Inflammatory macrophage (primary cell): ENCODE measurements at places on chromosomes 11 and 22.
A peak's percentile ranks its signal among the peaks of the same experiment; 100 is the strongest.

- DNase-seq = peak; percentile 73
Observed at GRCh38 chr11:12045914-12046635, 37.6 kb upstream of the DKK3 start.

DNA sequence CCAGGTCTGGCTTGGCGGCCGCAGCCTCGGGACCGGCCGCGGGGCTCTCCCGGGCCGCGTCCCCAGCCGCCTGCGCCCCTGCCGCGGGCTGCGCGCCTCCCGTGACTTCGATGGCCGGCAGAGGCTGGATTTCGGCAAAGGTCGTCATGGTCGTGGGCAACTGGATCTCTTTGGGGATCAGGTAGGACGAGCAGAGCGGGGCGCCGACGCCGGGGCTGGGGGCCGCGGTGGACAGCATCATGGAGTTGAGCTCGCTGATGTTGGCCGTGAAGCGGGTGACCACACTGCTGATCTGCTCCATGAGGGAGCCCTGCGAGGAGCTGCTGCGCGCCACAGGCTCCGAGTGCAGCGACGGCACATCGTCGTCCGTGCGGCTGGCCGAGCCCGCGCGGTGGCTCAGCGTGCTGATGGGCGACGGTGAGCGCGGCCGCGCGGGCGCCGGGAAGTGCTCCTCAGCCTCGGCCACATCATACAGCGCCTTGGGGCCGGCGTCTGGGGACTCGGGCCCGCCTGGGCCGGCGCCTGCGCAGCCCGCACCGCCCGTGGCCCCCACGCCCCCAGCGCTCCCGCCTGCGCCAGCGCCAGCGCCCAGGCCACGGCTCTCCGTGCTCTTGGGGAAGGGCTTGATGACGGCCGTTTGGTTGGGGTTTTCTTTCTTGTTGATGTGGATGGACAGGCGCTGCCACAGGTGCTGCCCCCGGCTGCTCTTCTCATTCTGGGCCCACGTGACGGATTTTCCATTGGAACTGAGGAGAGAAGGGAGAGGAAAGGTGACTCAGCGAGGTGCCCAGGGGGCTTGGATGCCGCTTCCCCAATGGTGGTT is 171.4 kb upstream of the CTSC start:
- no peak for DNase-seq

DNA sequence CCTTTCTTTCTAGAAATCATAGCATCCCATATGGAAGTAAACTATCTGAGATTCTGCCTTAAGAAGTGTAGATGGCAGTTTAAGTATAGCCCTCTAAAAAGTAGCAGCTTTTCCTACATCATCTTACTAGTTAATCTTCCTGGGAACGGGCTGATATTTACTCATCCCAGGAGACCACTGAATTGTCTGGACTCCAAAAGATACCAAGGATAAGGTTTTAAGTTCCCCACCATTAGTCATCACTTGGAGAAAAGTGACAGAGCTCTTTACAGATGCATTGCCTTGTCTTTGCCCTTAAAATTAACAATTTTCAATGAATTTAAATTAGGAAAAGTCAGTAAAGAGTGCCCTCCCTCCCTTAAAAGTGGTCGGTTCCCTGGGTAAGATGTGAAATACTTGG is 129.5 kb downstream of the MAML2 start:
- no peak for DNase-seq

DNA sequence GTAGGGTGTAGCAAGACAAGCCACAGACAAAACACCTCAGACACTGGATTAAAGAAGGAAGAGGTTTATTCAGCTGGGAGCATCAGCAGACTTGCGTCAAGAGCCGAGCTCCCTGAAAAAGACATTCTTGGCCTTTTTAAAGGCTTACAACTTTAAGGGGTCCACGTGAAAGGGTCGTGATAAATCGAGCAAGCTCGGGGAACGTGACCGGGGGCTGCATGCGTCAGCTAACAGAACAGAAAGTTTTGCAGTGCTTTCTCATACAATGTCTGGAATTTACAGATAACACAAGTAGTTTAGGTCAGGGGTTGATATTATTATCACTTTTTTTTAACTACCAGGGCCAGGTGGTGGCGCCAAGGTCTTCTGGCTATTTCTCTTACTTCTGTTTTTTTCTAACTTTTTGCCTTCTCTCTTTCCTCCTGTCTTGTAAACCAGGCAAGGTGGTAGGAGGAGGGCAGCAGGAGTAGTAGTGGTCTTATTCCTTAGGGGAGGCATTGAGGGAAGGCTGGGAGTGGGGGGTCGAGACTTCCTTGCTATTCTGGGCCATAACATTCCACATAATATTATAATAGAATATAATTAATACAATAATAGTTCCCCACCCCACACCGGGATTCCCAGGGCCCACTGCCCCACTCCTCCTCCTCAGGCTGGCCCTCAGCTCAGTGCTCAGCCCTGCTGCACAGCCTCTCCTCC is 587 bp upstream of the ALDH3B1 start:
- DNase-seq = no peak

DNA sequence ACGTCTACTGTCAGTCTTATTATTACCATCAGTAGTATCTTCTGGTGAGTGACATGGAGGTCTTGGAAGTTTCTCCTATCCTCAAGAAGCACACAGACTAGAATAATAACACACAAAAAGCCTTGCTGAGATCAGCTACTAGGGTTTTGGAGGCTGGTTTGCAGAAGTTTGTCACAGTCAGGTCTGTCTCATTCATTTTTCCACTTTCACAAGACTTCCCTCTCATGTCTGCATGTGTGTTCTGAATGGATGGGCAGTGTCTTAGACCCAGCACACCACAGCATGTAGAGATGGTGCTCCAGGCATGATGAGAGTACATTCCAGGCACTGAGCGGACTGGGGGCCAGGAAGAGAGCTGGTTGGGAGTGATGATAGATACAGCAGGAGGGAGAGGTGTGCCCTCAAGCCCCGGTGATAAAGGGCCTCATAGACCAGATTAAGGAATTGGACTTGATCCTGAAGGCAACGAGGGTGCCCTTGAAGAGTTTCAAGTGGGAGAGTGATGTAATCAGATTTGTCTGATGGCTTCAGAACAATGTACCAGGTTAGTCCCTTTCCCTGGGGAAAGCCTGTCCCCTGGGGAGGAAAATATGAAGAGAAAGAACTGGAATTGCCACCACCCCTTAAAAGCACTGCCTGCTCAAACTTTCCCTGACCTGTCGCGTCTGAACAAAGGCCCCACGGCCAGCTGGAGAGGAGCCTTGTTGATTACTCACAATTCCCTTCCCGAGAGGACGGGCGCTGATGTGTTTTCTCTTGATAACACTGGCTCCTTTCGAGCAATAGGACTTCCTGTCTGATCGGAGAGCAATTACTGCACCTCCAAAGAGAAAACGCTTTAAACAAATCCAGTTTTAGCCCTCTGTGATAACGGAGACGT is 45.1 kb upstream of the LMO2 start:
- DNase-seq = no peak

- DNase-seq = no peak
Observed at GRCh38 chr11:61969391-61969758, 1.9 kb upstream of the FTH1 start.

GRCh38 chr11:108938604-108939003 is 273.7 kb downstream of the DDX10 start:
- DNase-seq = no peak

DNA sequence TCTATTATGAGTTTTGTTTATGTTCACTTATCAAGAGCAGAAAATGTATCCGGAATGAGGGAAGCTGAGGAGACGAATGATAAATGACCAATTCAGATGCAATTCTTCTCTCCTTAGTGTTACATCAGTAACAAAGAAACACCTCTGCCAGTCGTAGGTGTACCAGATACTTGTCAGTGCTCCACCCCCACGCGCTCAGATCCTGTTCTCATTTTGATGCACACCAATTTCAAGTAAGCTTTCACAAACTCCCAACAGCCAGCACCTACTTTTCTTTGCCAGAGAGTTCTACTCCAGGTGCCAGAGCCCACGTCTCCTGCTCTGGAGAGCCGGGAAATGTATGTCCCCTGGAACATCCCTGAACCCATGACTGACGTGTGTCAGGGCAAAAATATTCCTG is 43.7 kb downstream of the OR8B12 start:
- no peak for DNase-seq

DNA sequence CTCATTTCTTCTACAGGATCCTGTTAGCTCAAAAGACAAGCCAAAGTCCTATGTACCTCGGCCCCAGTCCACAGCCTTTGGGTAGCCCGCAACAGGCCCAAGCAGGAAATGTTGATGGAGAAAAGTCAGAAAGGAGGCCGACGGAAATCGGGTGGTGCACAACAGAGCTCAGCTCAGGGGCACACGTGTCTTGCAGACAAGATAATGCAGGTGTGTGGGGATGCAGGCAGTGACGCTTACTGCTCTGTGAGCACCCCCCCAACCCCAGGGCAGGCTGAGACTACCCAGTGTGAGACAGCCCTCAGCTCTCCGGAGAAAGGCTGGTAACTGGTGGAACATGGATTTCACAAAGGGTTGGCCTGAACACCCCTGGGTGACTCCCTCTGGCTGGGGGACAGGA is 4.3 kb upstream of the PDE2A start:
- DNase-seq = no peak

DNA sequence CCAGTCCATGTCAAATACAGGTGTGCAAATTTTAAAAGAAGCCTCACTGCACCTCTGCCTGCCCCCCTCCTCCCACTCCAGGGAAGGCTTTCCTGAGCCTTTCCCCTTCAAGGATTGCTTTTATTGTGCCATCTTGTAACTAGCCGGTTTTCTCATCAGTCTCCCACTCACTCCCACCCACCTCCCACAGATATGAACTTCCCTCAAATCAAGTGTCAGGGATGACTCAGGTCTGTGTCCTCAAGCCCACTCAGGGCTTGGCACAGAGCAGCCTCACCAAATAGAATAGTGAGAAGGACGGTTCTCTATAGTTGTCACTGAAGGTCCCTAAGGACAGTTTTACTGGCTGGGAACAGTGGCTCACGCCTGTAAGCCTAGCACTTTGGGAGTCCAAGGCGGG is 43.0 kb downstream of the THAP12 start:
- peak; percentile 73 for DNase-seq

GRCh38 chr11:35629511-35629910 is 11.3 kb downstream of the FJX1 start:
- DNase-seq = no peak

DNA sequence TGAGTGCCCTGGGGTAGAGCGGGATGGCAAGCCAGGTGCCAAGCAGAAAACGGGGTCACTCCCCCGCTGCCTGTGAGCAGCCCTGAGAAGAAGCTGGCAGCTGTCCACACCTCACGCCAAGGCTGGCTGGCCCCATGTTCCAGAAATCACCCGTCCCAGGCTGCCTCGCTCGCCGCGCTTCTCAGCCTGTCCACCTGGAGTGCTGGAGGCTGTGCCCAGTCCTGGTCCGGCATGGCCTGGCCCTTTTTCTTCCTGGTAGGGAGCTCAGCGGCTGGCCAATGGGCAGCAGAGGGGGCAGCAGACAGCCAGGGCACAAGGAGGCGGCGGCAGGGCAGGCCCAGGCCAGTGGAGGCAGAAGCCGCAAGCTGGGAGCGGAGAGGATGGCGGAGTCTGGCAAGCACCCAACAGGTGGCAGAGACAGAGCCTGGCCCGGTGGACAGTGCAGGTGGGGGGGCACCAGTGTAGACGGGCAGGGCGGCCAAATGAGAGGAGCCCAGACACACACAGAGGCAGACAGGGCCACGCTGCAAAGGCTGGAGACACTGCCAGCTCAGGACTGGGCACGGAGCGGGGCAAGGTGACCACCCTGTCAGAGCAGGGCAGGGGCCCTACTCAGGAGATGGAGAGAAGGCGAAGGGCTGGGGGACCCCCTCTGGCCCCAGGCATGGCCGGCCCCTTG is 37.2 kb upstream of the TH start:
- DNase-seq = no peak

- no peak for DNase-seq
Observed at GRCh38 chr11:65850217-65851082, 7.5 kb downstream of the CFL1 start.

DNA sequence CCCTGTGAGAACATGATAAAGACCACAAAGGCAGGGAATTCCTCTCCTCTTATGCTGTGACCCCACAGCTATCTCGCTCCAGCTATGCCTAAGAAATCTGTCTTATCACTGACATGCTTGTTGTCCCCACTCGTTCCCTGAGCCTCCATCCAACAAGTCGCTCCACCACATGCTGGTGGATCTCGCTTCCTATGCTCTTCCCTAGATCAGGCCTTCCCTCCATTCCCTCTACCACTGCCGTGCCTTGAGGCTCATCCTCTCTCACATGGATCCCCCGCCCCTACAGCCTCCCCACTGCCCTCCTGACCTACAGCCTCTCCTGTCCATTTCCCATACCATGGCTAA is 1.4 kb upstream of the DGAT2 start:
- no peak for DNase-seq
